HT-29 (cell line): ENCODE measurements at places on chromosomes 3 and 15. TPM values are rescaled to one million over a fixed set of nuclear protein-coding genes. Genes with fewer than 3 reads are reported as not detected.

DNA sequence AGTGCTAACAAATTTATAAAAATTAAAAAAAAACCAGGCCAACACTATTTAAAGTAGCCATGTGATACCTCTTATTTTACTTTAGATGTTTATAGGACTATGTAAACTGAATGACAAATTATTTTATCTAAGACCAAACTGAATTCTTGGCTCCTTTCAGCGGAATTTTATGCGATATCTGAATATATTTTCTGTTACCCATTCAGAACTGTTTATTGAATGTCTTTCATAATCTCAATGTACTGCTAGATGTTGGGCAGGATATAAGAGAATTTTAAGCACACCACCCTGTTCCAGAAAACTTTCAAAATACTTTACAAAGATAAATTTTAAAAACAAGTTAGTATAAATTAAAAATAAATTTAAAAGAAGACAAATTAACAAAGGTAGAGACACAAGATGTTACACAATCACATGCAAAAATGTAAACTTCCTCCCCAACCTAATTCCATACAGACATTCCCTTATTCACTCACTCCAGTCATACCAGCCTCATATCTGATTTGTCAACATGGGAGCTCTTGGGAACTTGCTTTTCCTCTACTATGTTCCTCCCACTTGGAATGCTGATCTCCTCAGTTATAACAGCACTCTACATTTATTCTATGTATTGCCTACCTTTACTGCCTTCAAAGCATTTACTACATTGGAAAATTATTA is 154.6 kb upstream of the MBNL1 start:
- no peak for DNase-seq

GRCh38 chr15:73957276-73957675 is 31.0 kb downstream of the LOXL1 start:
- peak; percentile 38 for DNase-seq

DNA sequence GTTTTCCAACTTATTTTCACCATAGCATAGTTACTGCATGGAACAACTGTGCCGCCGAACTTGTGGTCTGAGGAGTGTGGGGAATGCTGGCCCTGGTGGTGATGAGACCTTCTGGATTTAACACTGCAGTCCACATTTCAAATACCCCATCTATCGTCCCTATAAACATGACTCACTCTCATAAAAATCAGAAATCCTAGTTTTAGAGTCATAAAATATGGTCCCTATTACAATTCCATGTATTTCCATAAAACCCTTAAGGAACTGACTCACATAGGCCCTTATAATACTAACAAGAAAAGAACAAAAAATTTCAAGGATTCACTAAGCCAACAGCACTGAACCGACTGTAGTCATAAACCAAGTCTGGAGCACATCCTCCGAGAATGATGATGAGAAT is 147.2 kb downstream of the FOXP1 start:
- no peak for DNase-seq

DNA sequence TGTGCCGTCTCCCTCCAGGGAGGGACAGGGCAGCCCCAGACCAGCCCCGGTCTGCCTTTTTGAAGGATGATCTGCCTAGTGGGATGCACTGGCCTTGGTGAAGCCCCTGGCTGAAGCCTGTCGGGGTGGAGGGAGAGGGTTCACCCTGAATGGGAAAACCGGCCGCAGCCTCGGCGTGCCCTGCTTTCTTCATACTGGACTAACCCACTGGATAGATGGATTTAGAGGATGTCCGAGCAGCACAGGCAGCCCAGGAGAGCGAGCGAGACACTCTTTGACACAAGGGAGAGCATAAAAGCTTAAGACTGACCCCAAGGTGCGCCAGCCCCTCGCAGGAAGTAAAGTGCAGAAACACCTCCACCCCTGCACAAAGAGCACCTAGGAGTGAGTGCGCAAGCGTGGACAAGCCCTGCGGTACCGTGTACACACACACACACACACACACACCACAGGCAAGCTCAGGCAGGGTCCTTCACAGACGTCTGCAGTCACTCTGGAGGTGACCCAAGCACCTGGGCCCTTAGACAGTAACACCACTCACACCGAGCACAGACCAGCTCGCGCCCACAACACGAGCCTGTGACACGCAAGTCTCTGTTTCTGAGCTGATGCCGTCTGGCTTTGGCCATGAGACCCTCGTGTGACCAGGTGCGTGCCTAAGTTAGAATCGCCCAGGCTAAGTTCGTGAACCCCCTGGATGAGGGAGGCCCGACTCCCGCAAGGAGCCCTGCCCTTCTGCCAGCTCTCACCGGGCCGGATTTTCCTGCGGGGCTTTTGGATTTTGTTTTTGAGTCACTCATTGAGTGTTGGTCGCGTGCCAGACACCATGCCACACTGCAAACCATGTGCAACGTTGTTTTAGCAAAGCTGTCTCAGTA is 11.3 kb downstream of the SEMA4B start:
- peak; percentile 83 for DNase-seq

GXYLT2 gene
- not detected in 2 replicates for total RNA-seq

IL20RB gene
- total RNA-seq, result 3.4 and 4.9 TPM in 2 replicates

- DNase-seq, result no peak
Observed at GRCh38 chr3:176106380-176106779, 1090.9 kb downstream of the TBL1XR1 start.

DNA sequence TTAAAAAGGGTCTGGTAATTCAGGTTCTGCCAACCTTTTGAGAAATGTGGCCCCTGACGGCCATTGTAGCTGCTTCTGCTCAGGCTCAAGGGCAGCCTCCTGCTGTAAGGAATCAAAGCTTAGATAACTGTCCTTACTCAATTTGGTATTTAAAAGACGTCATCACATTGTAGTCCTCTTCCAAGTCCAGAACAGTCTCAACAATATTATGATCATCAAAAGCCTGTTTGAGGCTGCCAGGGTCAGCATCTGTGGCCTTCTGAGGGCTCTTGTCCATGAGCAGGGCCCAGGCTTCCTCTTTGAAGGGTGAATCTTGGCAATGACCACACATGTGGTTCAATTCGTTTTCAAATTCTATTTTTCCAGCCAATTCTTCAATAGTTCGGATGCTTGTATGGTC is 6.0 kb downstream of the C3orf62 start:
- DNase-seq, result no peak

GRCh38 chr15:83698294-83698693 is 44.4 kb downstream of the ADAMTSL3 start:
- DNase-seq, result no peak

DMXL2 gene
- total RNA-seq, result 9.9 and 13.1 TPM in 2 replicates

GPR149 gene
- not detected in 2 replicates for total RNA-seq

DNA sequence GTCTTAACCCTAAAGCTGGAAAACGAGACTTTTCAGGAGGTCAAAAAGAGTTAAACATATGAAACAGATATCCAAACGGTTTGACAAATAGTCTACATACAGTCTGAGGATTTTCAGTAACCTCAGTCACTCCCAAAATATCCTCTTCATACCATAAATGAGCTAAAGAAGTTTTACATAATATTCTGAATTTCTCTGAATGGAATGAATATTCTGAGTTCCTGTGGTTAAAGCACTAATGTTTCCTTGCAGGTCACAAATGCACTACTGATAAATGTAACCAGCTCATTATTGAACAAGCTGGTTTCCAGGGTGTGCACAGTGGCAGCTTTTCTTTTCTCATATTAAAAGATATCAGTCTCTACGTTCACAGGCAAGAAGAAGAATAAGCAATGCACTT is 137.4 kb upstream of the POU1F1 start:
- DNase-seq, result no peak

SYNM gene
- total RNA-seq, result not detected in 2 replicates

DNA sequence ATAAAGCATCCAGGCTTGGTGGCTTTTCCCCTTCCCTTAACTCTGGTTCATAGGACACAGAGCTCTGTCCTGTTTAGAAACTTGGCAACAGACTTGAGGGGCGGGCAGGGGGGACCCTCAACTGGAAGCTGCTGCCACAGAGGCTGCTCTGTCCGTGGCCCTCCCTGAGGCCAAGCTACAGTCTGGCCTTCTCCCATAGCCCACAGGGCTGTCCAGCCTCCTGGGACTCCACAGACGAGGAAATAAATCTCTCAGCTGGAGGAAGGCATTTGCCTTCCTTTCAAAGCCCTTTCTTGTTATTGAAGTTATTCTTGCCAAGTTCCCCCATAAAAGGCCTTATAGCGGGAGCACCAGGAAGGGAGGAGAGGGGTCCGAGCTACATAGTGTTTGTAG is 248.8 kb upstream of the TPM1 start:
- DNase-seq, result no peak

DNA sequence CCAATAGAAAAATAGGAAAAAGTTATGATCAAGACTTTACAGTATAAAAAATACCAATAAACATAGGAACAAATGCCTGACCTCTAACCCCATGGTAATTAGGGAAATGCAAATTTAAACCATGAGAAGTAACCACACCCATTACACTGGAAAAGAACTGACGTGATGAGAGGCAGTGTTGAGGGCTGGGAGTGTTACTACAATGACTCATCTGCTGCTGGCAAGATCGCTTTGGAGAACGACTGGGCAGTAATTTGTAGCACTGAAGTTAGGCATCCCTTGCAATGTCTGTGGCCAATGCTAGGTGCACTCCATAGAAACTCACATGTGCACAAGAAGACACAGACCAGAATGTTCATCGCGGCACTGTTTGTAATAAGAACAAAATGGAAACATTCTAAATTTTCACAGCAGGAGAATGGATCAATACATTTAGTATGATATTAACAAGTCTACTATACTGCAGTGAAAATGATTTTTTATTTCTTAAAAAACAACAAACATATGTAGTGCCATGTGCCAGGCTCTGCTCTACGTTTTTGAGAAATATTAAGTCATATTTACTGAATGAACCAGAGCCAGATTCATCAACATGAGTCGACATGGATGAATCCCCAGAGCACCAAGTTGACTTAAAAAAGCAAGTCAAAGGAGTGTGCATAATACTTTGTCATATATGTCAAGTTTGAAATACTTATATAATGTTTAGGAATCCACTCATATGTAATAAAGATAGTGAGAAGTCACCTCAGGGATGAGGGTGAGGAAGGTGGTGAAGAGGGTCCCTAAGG is 37.6 kb upstream of the EPHB3 start:
- peak; percentile 35 for DNase-seq

DNA sequence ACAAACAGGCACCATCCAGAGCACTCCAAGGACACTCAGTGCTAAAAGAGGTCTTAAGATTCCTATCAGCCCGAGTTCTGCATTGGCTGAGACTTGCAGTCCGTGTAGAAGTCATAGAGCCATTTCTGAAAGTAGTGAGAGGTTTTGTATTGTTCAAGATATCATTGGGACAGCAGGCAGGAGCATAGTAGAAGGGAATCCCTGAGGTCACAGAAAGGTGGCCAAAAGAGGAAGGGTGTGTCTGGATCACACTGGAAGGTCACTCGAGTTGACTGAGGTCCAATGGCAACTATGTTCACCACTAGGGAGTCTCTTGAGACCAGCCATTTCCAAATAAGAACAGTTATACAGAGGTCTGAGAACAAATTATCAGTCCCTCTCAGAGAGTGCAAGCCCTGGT is 468.3 kb downstream of the EPHB1 start:
- DNase-seq, result no peak

TRH gene
- total RNA-seq, result not detected in 2 replicates

DNA sequence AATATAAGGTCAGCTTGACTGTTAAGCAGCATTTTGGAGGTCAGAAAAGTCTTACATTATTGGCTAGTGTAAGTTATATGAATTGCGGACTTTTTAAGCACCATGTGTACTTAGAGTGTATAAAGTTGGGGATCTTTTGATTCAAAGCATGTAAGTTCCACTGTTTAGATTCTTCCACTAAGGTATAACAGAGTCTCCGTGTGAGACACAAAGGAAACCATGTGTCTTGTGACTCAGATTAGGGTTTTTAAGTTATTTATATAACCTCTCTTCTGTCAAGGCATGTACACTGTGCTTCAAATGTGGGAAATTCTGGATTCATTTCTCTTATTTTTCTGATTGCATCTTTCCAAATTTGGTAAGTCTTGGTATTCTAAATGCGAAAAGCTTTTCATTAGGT is 143.5 kb upstream of the SOX2 start:
- DNase-seq, result no peak

TBC1D5 gene
- 9.8 and 13.0 TPM in 2 replicates for total RNA-seq

KIF9 gene
- total RNA-seq, result 28.7 and 31.7 TPM in 2 replicates

CTDSPL2 gene
- 69.8 and 76.1 TPM in 2 replicates for total RNA-seq

DNA sequence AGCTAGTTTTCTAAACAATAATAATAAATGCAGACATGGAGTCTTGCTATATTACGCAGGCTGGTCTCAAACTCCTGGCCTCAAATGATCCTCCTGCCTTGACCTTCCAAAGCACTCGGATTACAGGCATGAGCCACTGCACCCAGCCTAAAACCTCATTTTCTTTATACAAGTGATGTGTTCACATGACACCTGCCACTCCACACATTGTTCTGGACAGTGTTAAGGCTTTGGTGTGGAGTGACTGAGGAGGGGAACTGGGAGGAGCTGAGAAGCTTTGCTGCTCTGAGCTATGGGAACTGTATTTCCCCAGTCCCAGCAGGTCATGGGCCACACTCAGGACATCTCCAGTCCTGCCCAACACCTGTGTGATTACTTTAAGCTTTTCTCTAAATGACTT is 380.0 kb downstream of the LRTM1 start:
- DNase-seq, result no peak

DNA sequence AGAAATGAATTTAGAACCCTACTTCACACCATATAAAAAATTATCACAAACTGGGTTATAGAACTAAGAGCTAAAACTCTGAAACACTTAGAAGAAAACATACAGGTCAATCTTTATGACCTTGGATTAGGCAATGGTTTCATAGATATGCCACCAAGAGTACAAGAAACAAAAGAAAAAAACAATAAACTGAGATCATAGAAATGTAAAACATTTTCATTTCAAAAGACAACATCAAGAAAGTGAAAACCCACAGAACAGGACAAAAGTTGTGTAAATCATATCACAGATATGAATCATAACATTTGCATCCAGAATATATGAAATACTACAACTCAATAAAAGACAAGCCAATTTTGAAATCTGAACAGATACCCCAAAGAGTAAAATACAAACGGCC is 72.4 kb downstream of the TBL1XR1 start:
- no peak for DNase-seq

SLC2A2 gene
- 0.03 and 0.05 TPM in 2 replicates for total RNA-seq

GRCh38 chr3:113286524-113286923 is 75.2 kb downstream of the BOC start:
- DNase-seq, result no peak

DNA sequence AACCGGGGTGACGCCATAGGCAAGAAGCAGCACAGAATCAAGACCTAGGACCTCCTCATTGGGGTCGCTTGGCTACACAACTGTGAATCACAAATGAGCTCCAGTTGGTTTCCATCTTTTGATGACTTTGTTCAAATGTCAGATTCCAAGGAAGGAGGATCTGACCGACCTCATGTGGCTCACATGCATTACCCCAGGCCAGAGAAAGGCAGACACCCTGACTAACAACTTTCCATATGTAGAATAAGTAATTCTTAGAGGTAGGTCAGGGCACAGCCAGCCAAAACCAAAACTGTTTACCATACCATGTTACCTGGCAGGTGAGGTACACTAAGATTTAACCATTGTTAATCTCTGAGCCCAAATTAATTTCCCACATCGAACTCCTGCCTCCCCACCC is 96.5 kb downstream of the CCNL1 start:
- no peak for DNase-seq
